MM.1S (cell line): ENCODE measurements at places on chromosomes 6 and 20.
A peak's percentile ranks its signal among the peaks of the same experiment; 100 is the strongest.

GRCh38 chr6:140956571-140957369 lies 1176.0 kb upstream of the GJE1 start:
- no peak for DNase-seq

DNA sequence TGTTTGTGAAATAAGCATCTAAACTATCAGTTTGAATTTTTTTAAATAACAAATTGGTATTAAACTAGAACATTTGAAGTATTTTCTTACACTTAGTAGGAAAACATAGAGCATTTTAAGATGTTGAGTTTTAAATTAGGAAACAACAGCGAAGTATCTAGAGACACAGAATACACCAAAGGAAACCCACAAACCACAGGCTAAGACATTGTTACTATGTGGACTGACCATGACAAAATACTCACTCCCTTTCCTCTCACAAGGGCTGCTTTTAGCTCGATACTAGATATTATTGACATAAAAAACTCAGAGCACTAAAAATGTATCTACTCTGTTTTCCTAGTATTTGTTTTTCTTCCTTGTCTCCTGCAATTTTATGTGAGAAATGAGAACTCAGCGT lies 266.0 kb upstream of the CITED2 start:
- DNase-seq: peak; percentile 76

DNA sequence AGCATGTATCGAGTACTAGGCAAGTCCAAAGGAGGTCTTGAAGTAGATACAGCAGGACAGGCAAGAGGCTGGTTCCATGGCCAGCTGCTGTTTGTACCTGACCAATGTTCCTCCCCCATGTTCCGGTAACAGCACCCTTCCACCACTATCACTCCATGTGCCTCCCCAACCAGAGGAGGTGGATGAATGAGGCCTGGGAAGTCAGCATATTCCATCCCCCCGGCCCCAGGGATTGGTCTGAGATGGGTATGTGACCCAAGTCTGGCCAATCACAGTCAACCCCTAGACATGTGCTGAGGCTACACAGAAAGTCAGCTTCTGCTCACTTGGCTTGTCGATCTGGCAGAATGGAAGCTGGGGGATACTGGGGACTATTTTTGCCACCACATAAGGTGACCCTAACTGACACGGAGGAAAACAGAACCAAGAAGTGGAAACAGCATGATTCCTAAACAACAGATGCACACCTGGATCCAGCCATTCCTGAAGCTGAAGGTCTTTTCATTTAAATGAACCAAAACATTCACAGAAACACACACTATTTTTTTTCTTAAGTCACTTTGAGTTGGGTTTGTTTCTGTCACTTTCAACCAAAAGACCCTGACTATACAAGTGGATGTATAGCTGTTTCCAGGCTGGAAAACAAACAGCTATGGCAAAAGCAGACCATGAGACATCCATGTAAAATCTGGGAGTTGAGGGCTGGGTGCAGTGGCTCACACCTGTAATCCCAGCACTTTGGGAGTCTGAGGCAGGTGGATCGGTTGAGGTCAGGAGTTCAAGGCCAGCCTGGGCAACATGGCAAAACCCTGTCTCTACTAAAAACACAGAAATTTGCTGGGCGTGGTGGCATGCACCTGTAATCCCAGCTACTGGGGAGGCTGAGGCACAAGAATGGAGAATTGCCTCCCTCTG lies 70.4 kb upstream of the PTPN1 start:
- DNase-seq: no peak

- no peak for DNase-seq
Observed at GRCh38 chr20:35048739-35049138, 43.9 kb downstream of the TRPC4AP start.

GRCh38 chr6:4100655-4101054 lies 21.7 kb upstream of the FAM217A start:
- no peak for DNase-seq

GRCh38 chr6:84560436-84561390 lies 203.7 kb downstream of the TBX18 start:
- no peak for DNase-seq

- peak; percentile 79 for DNase-seq
Observed at GRCh38 chr6:7617801-7618764, 28.1 kb downstream of the SNRNP48 start.

DNA sequence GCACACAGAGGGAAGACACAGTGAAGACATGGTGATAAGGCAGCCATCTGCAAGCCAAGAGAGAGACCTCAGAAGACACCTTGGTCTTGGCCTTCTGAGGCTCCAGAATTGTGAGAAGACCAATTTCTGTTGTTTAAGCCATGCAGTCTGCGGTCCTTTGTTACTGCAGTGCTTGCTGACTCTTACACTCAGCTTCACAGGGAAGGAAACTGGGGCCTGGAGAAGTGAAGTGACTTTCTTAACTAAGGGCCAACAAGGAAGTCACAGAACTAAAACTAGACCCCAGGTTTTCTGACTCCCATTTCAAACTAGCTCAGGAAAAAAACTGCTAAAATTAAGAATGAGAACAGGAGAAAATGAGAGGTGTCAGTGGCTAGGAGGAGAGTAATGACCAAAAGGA lies 74.3 kb downstream of the TNFRSF21 start:
- no peak for DNase-seq

- no peak for DNase-seq
Observed at GRCh38 chr6:116327803-116328527, 42.8 kb upstream of the DSE start.

GRCh38 chr6:106510090-106510970 lies 119.0 kb downstream of the RTN4IP1 start:
- peak; percentile 47 for DNase-seq

- DNase-seq: no peak
Observed at GRCh38 chr20:33653900-33654596, 8.1 kb upstream of the C20orf144 start.

- DNase-seq: no peak
Observed at GRCh38 chr6:104183816-104184435, 675.8 kb downstream of the HACE1 start.

- no peak for DNase-seq
Observed at GRCh38 chr6:149453597-149454345, 31.0 kb downstream of the ZC3H12D start.

GRCh38 chr6:44029444-44030185 lies 97.6 kb downstream of the MRPL14 start:
- DNase-seq: no peak
